Esophagus muscularis mucosa (tissue), 4 donors: ENCODE measurements at places on chromosomes 3 and 15. TPM values are rescaled to one million over a fixed set of nuclear protein-coding genes. Genes with fewer than 3 reads are reported as not detected.
A peak's percentile ranks its signal among the peaks of the same experiment; 100 is the strongest.

Gene RAP2B
- total RNA-seq = 16.1 TPM

Gene CHRM5
- not detected for total RNA-seq

Gene KLHL40
- total RNA-seq = not detected

DNA sequence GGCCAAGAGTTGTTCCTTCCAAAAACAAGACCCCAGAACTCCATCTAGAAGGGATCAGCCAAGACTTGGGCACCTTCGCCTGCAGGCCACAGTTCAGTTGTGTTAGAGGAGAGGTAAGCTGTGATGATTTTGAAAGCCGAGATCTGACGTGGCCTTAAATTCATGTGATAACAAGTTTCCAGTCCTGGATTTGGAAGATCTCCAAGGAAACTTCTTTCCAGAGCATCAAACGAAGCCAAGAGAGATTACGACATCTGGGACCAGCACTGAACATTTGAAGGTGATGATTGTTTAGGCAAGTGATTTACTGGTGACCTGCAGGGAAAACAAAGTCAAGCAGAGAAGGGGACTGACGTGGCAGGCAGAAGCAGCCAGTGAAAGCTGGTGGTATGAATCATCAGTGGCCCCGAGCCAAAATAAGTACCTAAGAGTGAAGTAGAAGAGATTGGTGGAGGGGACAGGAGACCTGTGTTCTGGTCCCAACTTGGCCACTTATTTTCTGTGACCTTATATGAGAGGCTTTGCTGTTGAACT, 339.0 kb upstream of the PROK2 start:
- no peak for DNase-seq

- DNase-seq = no peak
These were observed 81.2 kb downstream of the FBXL22 start for GRCh38 chr15:63678393-63678792.

DNA sequence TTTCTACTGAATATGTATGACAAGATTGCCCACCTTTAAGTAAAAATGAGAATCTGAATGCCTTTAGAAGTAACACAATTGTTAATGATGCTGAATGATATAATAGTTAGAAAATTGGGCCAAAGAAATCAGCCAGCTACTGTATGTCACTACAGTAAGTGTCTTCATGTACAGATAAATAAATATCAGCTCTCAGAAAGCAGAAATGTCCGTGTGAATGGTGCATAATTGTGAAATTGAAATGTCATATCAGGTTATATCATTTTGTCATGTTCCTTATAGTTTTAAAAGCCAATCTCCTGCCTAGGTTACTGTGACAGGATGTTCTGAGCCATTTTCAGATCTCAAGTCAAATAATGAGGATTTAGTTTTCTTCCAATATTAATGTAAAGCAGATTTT, 90.6 kb upstream of the SNTN start:
- DNase-seq = no peak

DNA sequence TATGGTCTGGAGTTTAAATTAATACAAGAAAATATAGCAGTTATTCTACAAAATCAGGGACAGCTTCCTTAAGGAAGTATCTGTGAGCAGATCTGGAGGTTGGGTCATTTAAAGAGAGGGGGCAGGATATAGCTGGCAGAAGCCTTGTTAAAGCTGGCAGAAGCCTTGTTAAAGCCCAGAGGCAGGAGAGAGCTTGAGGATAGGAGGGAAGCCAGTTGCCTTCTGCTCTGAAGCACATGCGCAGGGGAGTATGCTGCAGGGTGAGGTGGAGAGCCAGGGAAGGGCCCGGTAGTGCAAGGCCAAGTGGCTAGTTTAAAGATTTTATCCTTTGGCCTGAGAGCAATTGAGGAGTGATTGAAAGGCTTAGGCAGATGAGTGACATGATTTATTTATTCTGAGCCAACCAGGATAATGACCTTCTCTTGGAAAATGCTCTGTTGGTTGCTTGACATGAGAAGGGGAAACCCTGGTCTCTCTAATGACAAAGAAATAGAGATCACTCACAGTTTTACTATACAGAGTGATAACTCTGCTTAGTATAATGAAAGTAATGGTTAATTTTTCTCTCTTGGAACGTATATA, 3.9 kb downstream of the EAF1 start:
- DNase-seq = no peak

DNA sequence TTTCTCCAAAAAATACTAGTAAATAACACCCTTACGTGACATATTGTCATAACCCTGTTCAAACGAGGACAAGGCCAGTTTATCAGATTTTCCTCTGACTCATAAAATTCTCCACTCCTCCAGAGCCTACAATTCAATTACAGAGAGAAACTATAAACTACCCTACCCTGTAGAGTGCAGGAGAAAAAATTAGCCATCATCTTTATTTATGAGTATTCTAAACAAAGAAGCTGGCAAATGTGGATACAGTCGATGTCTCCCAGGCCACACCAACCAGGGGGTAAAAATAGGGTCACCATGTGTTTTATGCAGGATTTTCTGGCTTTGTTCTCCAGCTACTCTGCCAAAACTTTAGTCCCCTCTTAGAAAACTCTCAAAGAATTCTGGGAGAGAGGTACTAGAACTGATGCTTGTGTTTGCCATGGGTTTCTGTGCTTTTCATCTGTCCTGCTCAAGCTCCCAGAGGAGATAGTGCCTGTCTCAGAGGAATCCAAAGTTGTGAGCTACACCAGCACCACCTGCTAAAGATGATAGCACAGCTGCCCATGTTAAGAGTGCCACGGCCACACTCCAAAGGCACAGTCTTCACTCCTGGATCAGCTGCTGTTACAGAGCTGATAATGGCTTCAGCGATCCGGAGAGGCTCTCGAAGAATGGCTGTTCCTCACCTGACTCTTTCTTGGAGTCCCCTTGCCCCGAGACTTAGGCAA, 150.2 kb downstream of the IMPG2 start:
- peak; percentile 53 for DNase-seq

DNA sequence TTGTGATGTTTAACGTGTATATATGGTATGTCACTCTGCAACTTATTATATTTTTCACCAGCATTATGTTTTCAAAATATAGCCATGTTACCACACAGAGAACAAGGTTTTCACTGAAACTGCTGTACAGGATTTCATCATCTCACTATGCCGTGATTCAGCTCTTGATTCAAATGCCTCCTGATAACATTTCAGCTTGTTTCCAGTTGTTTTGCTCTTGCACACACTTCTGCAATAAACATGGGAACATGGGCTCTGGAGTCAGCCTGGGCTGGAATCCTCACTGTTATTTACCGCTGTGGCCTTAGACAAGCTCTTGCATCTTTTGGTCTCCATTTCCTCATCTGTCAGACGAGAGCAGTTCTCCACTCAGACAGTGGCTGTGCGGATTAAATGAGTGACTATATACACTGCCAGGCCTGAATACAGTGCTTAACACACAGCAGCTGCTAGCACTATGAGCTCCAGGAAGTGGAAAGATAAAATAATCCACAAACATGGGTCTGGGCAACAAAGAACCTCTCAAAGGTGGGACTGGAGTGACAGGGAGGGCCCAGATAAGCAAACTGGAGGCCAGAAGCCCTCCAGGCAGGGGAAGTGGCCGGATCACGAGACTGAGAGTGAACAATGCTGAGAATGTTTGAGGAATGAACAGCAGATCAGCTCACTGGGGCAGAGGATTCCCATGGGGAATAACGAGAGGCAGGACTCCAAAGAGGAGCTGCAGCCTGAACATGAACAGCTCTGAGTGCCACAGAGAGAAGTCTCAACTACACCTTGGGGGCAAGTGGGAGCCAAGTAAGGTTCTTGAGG, 17.7 kb downstream of the NTRK3 start:
- no peak for DNase-seq

DNA sequence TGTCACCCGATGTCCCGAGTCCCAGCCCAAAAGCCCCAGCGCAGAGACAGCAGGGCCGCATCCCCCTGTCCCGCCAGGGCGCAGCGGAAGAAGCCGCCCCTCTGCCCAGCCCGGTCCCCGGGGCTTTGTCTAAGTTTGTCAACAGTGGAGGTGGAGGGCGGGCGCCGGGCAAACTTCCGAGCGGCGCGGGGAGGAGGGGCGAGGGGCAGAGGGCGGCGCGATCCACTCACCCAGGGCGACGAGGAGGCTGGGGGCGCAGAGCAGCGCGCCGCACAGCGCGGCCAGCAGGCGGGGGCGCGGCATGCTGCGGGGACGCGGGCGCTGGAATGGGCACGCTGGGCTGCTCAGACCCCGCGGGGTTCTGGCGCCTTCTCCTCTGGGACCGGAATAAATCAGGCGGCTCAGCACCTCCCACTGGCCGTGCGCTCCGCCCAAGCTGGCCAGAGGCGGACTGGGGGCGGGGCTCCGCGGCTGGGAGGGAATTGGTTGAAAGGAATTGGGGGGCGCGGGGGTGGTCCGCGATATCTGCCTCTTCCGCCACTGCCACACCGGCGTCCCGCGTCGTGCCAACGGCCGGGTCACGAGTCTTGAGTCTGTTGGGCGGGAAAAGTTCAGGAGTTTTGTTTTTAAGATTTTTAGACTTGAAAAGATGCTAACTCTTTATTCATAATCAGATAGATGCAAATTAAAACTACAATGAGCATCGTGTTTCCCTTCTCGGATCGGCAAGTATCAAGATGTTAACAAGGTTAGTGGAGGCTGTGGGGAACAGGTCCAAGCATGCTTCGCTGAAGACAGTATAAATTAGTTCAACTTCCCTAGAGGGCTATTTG, at the start of gene MFGE8:
TSS of gene MFGE8 (minus strand) at position 363 of the 833 bp plus-strand sequence. CDS start at position 303, 60 bp downstream.
- DNase-seq = peak; percentile 96

GRCh38 chr15:70799667-70800450, 36.5 kb upstream of the UACA start:
- no peak for DNase-seq

GRCh38 chr3:24725514-24726255, 231.0 kb upstream of the THRB start:
- DNase-seq = no peak

DNA sequence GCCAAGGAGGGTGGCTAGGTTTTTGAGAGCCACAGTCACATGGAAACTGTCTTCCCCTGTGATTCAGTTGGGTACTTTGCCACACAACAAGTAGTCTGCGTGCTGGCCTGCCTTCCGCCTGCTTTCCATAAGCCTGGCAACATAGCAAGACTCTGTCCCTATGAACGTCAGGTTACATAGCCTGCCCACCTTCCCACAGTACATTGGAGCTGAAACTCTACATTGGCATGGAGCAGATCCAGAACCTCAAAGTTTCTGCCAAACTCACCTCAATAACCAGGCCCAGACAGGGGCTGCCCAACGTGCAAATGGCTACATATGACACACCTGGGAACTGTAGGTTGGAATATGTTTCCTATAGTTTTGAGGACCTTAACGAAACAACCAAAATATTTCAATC, 140.6 kb upstream of the PRICKLE2 start:
- DNase-seq = peak; percentile 55

GRCh38 chr3:15329046-15330005, 3.1 kb downstream of the SH3BP5 start:
- DNase-seq = no peak

DNA sequence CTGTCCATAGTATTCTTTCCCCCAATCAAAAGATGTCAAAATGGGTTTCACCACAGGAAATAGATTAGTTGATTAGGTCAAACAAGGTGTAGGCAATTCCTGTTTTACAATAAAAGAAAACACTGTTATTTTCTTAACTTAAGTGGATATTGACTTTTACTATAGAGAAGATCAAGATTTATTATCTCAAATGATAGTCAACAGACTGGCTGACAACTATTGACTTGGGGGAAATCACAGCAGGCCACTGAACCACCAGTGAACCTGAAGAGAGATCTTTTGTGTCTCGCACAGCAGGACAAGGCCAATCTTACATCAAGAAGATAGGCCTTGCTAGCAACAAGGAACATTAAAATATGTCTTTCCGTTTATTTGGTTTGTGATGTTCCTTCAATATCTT, 1187.6 kb downstream of the SI start:
- DNase-seq = no peak

DNA sequence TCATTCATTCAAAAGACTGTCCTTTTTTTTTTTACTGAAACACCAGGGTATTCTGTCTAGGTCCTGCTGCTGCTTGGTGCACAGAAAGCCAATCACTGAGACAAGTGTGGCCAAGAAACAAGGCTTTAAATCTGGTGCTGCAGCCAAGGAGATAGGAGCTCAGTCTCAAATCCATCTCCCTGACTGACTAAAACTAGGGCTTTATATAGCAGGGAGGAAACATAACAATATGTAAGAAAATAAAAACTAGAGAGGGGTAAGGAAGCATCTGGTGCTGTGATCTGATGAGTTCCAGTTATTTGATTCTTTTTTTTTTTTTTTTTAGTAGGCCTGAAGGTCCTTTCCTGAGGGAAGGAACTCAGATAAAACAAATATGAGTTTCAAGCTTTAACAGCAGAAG, 139.8 kb downstream of the ATG7 start:
- no peak for DNase-seq
